ENCODE measurements at places on chromosomes 16 and 17.

DNA sequence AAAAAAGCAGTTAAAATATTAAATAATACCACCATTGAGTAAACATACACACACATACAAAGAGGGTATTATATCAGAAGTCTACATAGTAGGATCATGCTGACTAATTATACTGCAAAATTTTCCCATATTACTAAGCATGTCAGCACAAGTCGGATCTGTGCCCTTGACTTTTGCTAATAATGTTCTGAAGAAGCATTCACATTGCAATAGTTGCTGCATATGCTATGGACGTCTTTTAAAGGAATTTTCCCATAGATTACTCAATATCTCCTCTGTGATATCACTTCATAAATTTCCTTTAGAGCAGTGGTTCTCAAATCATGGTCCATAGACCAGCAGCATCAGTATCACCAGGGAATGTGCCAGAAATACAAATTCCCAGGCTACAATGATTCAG, 110.9 kb upstream of the NUDT7 start:
- no peak for DNase-seq

DNA sequence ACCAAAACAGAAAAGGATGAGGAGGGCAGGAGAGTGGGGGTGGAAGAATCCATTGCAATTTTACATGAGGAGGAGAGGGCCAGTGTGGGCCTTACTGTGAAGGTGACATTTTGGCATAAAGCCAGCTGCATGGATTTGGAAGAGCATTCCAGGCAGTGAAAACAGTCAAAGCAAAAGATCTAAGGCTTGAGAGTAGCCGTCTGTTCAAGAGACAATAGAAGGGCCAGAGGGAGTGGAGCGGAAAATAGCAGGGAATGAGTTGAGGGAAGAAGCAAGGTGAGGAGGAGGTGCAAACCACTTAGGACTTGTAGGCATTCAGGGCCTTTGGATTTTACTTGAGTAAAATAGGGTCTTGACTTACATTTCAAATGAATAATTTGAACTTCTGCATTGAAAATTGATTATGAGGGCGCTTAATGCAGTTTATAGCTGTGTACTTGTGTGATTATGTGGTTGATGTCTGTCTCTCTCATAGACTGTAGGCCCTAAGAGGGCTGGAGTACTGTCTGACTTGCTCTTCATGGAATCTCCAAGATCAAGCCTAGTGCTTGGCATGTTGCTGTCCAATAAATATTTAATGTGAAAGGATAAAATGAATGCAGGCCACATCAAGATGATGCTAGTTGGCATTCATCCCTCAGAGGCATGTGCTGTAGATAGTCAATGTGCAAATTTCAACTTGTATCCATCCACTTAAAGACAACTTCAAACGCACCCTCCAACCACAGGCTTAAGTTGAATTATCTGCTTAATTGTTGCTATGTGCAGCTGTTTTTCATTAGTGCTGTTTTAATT, 772.1 kb upstream of the RBFOX1 start:
- no peak for DNase-seq

GRCh38 chr16:55209626-55210025, 114.4 kb upstream of the IRX6 start:
- no peak for DNase-seq

- no peak for DNase-seq
These were observed 24.1 kb downstream of the PSMD7 start for GRCh38 chr16:74320707-74321106.

GRCh38 chr17:55664287-55664686, 58.4 kb downstream of the TMEM100 start:
- no peak for DNase-seq

GRCh38 chr17:30421592-30421991, 42.9 kb downstream of the CPD start:
- DNase-seq = no peak

GRCh38 chr17:48933035-48933434, 11.6 kb downstream of the SNF8 start:
- no peak for DNase-seq

- DNase-seq = no peak
These were observed 17.6 kb downstream of the MAPK8IP3 start for GRCh38 chr16:1723450-1724147.

- no peak for DNase-seq
These were observed 15.6 kb upstream of the SLC38A8 start for GRCh38 chr16:84058211-84058610.

GRCh38 chr16:30348929-30349328, 6.2 kb downstream of the CD2BP2 start:
- DNase-seq = no peak

GRCh38 chr17:80758481-80759376, 214.1 kb downstream of the RPTOR start:
- DNase-seq = no peak

- no peak for DNase-seq
These were observed 125.4 kb downstream of the MAP2K6 start for GRCh38 chr17:69539781-69540319.

DNA sequence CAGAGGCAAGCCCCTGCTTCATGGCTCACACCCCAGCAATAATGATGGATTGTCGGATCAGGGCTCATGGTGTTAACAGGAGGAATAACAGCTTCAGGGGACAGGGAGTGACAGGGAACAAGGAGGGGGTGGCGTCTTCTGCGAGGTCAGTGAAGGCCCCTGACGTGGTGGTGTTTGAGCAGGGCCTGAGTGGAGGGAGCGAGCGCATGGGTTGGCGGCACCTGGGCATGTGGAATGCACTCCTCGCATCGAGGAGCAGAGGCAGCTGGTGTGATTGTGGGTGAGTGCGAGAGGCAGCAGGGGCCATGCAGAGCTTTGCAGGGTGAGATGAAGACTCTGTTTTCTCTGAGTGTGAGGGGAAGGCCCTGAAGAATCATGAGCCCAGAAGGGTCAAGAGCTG, 33.3 kb downstream of the CLUAP1 start:
- DNase-seq = no peak

DNA sequence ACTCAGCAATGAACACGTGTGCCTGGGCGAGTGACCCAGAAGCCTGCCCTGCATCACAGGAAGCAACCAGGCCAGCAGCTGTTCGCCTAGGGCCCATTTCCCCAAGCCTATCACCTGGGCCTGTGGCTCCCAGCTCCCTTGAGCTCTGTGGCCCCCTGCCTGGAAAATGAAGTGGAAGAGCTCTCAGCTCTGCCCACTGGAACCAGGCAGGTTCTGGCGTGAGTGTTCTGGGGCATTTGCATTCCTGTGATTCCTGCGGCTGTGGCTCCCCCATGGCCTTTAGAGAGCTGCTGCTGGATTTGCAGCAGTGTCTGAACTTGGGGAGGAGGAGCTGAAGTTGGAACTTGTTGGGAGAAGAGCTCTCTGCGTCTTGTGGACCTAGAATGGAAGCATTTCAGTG, 22.8 kb downstream of the PGS1 start:
- DNase-seq = no peak

- DNase-seq = no peak
These were observed 129.3 kb downstream of the NTN1 start for GRCh38 chr17:9150446-9151090.

- DNase-seq = no peak
These were observed 944 bp upstream of the WFIKKN1 start for GRCh38 chr16:629833-630248.

- DNase-seq = no peak
These were observed 74.6 kb downstream of the KSR1 start for GRCh38 chr17:27530764-27531391.

DNA sequence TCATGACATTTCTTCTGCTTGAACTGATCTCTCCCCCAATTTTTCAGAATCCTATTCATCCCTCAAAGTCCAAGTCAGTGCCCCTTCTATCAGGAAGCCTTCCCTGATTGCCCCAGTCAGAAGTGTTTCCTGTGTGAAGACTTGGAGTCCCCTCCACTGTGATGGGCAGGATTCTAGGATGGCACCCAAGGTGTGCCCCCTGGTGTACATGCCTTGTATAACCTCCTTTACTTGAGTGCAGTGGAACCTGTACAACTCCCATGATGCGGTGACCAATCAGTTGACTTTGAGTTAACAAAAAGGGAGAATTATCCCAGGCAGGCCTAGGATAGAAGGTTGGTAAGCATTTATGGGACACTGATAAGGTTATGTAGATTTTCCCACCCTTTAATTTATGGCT, 23.4 kb downstream of the MYH13 start:
- no peak for DNase-seq

- DNase-seq = no peak
These were observed 92.4 kb upstream of the RPH3AL start for GRCh38 chr17:444879-445454.

GRCh38 chr17:82912484-82913089, 72.8 kb upstream of the ZNF750 start:
- no peak for DNase-seq

GRCh38 chr16:84717484-84717883, 17.7 kb downstream of the USP10 start:
- DNase-seq = no peak

DNA sequence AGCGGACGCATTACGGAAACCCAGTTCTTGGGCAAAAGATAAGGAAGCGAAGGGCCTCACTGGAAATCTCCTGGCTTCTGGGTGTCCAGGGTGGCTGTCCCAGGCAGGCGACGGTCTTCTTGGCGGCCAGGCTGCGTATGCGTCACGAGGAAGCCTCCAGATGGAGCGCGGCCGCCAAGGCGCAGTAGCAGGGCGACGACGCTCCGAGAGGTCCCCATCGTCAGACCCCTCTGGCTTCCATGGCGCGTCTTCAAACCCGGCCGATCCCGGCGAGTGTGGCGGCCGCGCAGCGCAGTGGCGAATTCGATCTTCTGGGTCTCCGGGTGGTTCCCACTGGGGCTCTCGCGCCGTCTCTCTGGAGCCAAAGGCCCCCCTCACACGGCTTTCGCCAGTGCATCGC, 13.8 kb upstream of the ANKRD40CL start:
- no peak for DNase-seq

- no peak for DNase-seq
These were observed 32.7 kb downstream of the ZNF750 start for GRCh38 chr17:82807101-82807500.

DNA sequence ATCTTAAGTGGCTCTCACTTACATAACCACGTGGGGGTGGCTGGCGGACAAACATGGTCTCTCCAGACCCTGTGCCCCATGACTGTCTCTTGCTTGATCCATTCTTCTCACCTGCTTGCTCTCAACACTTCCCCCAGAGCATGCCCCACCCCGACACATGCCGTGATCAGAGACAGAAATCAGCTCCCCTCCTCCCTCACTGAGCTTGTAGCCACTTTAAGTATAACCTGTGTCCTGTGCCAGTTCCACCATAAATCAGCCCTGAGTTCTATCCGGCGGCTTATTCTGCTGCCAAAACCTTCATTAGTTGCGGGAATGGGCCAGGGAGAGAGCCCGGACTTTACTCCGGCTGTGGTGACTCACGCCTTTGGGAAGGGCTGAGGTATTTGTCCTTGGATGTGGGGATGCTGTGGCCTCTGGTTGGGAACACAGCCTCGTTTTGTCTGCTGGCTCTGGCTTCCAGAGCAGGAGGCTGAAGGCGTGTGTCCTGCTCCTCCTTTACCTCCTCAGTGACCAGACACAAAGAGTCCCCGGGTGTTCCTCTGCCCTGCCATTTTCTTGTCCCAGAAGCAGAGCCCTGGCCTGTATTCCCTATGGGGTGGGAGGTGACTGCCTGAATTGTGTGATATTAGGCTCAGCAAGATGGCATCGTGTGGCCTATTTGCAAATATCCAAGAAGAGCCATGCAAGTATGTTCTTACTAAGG, 21.1 kb downstream of the ANKRD40 start:
- no peak for DNase-seq

DNA sequence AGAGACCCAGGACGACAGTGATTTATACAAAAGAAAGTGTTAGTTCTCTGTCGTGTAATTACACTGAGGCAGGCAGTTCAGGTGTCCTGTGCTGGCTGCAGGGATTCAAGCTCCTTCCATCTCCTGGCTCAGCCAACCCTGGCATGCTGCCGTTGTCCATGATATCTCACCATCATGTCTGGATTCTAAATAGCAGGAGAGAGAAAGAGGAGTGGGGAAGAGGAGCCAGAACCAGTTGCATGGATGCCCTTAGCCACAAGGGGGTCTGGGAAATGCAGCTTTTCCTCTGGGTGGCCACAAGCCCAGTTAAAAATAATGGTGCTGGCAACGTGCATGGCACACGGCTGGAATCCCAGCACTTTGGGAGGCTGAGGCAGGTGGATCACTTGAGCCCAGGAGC, 9.7 kb downstream of the C16orf54 start:
- DNase-seq = no peak

DNA sequence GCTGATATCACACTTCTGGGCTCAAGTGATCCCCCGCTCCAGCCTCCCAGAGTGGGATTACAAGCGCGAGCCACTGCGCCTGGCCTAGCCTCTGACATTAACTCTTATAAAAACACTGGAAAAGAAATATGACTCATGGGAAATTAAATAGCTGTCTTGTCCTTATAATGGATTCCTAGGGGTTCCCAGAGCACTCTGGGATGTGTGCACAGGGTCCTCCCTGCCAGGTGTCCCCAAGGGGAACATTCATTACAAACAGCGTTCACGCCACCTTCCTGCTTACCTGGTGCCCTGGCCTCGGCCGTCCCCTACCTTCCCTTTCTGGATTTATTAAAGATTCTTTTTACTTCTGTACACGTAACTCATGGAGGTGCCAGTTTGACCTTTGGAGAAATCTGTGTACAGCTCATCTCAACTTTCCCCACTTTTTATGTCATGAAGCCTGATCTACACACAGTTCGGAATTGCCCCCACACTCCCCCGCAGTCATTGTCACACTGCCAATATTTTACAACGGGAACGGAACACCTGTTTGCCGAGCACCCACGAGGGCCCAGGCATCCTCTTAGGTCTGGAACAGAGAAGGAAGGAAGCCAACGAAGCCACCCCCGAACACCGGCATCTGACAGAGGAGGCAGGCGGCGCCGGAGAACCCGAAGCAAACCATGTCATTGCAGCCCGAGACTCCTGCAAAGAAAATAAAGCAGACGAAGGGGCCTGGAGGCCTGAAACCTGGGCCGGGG, 39.7 kb upstream of the MEAK7 start:
- DNase-seq = no peak

DNA sequence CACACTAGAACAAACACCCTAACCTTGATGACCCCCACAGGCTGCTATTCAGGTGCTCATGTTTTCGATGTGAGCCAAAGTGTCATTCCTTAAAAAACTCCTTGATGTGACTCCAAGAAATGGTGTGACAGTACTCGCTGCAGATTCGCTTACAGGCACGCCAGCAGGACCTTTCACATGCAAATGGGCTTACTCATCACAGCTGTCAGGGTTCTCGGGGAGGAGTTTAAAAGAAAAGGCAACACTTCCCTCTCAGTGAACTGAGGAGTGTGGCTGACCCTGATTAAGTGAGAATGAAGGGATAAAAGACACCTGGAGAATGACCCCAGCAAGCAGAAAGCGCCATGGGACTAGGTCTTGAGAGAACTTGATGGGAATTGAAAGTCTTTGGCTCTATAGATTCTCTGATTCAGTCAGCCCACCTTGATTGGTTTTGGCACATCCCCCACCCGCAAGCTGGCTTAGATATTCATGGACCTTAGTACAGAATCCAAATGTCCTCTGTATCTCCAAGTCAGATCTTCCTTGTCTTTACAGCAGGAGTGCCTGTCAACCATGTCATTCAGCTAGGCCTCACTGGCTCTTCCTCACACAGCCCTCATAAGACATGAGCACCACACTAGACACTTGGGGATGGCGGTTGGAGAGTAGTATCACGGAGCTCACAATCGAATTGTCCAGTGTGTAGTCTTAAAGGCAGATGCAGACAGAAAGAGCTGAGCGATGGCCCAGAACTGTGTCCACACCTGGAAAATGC, 82.6 kb downstream of the HIC1 start:
- no peak for DNase-seq

Measured in stimulated activated CD8-positive, alpha-beta memory T cell treated with anti-CD3 and anti-CD28 coated beads, Interleukin-2, amount 100 ng/mL, for 48 hours (primary cell).